ENCODE measurements at places on chromosomes 3 and 15.

DNA sequence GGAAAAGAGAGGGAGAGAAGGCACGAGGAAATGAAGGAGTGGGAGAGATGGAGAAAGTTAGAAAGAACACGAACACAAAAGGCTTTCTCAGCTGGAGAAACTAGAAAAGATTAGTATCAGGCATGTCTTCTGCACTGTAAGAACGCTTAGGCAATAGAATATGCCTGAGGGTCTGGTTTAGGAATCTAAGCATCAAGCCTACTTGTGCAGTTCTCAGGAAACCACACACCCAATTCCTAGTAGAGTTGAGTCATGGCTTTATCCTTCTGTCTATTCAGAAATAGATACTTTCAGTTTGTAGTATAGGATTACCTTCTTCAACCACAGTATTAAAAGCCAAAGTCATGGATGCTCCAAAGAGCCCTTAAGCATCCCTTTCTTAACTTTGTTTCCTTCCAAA lies 969.4 kb downstream of the NTRK3 start:
- DNase-seq = no peak

DNA sequence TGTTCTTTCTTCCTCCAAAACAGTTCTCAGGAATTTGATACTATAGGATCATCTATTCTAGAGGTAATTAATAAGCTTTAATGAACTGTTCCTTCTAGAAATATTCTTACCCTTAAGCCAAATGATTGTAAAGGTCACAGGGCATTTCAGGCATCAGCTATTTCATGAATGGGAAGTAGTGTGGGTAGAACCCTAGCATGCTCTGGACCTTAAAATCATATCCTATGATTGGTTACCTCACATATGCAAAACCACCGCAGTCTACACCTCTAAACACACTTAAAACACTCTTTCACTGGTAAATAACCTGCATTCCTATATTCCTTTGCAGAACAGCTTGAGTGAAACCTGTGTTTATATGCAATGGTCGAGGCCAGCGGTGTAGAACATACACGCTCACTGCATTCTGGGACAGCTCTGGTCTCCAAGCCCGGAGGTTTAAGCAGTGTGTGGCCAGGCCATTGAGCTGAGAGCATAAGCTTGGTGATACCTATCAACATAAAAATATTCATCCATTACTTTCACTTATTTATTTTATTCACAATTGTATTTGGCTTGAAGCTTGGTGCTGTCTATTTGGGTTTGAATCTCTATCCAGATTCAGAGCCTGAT lies 87.7 kb upstream of the RASGRP1 start:
- DNase-seq = no peak

DNA sequence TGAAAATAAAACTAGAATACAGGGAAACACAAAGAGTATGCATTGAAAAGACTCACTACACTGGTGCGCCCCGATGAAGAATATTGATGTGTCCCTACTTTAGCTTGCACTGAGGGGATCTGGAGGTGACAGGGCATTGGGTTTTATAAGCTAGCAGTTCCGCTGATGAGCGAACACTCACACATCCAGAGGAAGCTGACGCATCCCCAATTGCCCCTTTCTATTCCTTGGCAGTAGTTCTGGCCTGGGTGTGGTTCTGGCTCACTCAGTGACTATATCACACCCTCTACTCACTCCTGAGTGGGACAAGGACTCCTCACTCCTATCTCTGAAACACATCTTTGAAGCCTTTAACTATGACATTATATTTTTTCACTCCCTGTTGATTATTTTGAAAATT lies 71.0 kb downstream of the B3GNT5 start:
- no peak for DNase-seq

GRCh38 chr3:128083980-128084674 lies 31.9 kb downstream of the SEC61A1 start:
- no peak for DNase-seq

GRCh38 chr3:169953462-169954141 lies 13.0 kb upstream of the SEC62 start:
- DNase-seq = no peak

GRCh38 chr15:52714968-52715367 lies 35.8 kb upstream of the ATOSA start:
- DNase-seq = no peak

- DNase-seq = peak; percentile 91
Measured at GRCh38 chr15:84981054-84981710, 474 bp upstream of the PDE8A start.

DNA sequence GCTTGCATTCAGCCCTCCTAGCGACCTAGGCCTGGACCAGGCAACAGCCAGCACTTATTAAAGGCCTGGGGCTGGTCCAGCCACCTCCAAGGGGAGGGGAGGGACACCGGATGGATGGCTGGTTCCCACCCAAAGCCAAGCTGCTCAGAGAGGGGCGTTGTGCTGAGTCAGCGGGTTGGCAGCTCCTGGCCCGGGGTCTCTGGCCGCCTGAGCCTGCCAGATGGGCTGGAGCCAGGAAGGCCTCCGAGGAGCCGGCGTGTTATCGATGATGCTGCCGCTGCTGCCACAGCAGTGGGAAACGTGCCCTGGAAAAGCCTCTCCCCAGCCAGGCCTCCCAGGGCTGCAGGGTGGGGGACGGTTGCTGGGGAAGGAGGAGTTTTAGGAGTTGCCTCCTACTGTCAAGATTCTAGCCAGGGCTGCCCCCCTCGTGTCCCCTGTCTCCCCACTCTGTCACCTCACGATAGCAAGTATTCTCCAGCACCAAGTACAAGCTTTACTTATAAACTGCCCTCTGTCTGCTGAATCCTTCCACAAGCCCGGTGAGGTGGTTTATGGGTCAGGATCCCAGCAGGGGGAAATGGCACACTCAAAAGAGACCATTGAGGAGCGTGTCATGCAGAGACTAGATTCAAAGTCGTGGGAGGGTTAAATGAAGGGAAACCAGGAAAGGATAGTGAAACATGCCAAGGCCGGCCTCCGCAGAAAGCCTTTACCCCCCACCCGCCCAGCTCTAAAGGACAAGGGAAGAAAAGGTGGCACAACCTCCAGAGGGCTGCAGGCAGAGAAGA lies 43.2 kb upstream of the TSEN2 start:
- DNase-seq = no peak

- DNase-seq = no peak
Measured at GRCh38 chr15:85583923-85584390, 203.6 kb downstream of the AKAP13 start.

GRCh38 chr3:187909866-187910265 lies 164.6 kb upstream of the BCL6 start:
- no peak for DNase-seq

DNA sequence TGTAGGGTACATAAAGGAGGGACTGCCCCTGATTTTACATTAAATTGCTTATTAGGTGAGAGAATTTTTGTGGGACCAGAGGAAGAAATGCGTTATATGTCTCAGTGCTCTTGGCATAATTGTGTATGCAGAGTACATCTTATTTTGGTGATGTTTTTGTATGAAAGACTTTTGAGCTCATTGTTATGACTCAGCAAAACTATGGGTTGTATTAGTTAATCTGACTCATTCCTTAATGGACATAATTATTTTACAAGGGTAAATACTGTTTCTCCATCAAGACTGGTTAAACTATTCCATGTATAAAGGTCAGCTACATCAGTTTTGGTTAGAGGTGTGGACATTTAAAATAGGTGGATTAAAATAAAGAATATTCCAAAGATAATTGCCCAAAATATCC lies 156.8 kb downstream of the ALCAM start:
- DNase-seq = no peak

- DNase-seq = no peak
Measured at GRCh38 chr3:128547368-128547987, 54.5 kb upstream of the GATA2 start.

DNA sequence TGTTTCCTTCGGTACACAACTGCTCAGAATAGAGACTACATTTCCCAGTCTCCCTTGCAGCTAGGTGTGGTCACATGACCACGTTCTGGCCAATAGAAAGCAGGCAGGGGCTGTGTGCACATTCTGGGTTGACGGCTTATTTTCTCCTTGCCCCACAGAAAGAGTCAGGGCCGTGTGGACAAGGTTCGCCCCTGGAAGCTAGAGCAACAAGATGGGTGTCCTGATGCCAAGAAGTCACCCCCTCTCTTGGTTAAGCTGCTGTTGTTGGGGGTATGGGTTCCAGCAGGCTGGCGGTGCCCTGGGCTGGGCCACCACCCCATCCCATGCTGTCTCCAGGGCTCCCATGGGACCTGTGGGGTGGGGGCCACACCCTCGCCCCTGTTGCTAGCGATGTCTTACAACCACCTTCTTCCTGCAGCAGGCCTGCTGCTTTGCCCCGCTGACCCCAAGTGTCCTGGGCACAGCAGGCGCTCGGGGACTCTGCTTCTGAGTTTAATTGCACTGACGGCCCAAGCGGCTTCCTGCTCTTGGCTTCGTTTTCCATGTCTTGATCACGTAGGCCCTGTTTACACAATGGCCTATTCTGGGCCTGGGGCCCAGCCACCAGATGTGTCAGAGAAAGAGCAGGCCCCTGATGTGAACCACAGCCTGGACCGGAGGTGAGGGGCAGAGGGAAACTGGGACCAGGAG lies 24.9 kb downstream of the ABTB1 start:
- DNase-seq = no peak

GRCh38 chr3:142625153-142625440 lies 28.9 kb downstream of the PLS1 start:
- no peak for DNase-seq

DNA sequence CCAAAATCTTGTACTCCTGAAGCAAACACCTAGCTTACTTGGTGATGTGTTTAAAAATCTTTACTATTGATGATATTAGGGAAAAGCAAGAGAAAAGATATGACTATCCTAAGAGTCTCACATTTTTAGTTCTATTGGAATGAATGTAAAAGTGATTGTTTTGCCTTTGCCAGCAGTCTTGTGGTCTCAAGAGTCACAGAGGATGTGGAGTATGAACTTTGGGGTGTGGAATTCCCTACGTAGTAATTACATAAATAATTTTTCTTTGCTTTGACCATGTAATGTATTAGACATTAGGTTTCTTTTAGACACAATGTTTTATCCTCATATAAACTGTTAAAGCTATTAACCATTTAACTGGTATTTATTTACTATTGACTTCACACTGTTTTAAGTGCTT lies 387.6 kb downstream of the NAALADL2 start:
- DNase-seq = no peak

DNA sequence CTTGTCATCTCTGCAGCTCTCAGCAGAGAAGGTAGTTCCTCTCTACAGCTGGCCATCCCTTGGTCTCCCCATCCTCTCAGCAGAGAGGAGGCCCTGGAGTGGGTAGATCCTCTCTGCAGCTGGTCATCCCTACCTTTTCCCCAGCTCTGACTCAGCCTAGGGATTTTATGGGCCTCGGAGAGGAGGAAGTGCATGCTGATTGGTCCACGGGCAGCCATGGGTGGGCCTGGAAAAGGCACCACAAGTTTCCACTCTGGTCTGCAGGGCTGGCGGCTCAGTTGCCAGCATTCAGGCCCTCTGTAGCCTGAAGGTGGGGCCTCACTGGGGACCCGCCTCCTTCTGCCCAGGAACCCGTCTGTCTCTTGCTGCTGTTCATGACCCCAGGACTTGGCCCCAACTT lies 36.9 kb downstream of the NR1D2 start:
- DNase-seq = no peak

- DNase-seq = peak; percentile 55
Measured at GRCh38 chr3:37712918-37713817, 148.5 kb upstream of the CTDSPL start.

GRCh38 chr3:148079370-148079769 lies 618.3 kb upstream of the AGTR1 start:
- no peak for DNase-seq

DNA sequence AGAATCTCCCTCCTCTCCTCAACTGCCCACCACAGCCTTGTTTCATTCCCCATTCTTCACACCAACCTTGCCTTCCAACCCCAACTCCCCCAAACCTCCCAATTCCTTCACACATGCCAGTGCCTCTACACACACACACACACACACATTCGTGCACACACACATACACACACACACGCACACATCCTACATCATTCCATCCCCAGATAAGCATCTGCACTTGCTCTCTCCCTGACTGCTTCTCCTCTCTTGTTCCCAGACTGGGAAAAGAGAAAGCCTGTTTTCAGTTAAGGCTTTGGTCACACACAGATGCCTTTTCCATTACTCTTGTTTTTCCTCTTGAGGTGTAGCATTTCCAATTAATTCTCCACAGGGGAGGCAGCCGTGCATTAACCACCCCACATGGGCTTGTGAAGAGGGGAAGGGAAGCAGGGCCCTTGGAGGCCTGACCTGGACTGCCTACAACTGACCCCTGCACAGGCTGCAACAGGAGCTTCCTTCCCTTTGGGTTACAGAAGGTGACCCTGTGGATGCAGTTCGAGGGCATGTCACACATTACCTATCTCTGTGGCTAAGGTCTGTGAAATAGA lies 32.0 kb upstream of the BOC start:
- DNase-seq = no peak

DNA sequence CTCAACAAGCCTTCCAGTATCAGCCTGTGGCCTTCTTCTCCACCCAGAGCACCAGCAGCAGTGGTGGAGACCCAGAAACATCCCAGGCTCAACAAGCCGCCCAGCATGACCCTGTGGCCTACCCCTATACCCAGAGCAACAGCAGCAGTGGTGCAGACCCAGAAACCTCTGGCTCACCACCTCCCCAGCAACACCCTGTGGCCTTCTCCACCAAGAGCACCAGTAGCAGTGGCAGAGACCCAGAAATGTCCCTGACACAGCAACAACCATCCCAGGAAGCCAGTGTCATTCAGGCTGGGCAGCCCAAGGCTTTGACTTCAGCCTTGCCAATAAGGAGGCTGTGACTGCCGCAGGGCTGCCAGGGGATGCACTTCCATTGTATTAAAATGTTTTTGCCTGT lies 16.3 kb upstream of the EMC3 start:
- no peak for DNase-seq

GRCh38 chr15:70345251-70346019 lies 247.7 kb upstream of the TLE3 start:
- DNase-seq = no peak

DNA sequence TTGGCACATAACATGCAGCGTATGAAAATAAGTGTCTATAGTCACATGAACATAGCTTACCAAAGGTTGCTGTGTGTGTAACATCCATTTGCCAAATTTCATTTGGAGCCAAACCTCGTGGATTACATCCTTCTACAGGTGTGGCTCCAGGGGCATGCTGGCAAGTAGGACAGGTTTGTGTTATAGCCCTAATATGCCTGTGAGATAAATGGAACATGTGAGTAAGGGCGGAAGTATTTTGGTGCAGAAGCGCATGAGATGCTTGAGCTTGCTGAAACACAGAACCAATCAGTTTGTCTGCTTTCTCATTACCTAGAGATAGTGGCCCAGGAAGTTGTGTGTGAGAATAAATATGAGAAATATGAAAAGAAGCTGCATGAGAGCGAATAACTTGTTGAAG lies 21.8 kb upstream of the XCR1 start:
- DNase-seq = no peak

- no peak for DNase-seq
Measured at GRCh38 chr15:52243697-52244555, 51.7 kb downstream of the MYO5C start.

- DNase-seq = no peak
Measured at GRCh38 chr3:196012481-196012880, 69.4 kb downstream of the TFRC start.

GRCh38 chr3:82088749-82089148 lies 327.3 kb upstream of the GBE1 start:
- DNase-seq = no peak

All from right renal cortex interstitium (tissue), 3 donors.